Lower lobe of right lung (tissue), 2 donors: ENCODE measurements at places on chromosomes 1 and 21. TPM values are rescaled to one million over a fixed set of nuclear protein-coding genes. Genes with fewer than 3 reads are reported as not detected.
A peak's percentile ranks its signal among the peaks of the same experiment; 100 is the strongest.

- no peak for DNase-seq
Observed at GRCh38 chr1:8011016-8011415, 15.1 kb downstream of the ERRFI1 start.

GRCh38 chr1:33010932-33011731, 25.6 kb downstream of the AK2 start:
- no peak for DNase-seq

GRCh38 chr1:245319094-245319493, 164.3 kb downstream of the KIF26B start:
- no peak for DNase-seq

FAM72D gene
- 0.77 TPM for total RNA-seq

DNA sequence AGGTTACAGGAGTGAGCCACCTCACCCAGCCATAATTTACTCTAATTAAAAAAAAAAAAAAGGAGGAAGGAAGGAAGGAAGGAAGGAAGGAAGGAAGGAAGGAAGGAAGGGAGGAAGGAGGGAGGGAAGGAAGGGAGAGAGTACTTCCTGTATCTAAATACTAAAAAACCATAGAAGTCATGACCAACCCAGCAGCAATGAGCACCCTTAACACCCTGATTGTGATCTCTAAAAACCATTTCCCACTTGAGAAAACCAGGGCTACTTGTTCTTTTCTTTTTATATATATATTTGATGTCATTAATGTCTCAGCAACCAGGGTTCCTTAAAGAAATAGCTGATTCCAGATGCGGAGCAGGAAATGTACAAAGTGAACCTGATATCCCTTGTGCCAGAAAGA, 31.2 kb downstream of the ARID4B start:
- DNase-seq, result no peak

DNA sequence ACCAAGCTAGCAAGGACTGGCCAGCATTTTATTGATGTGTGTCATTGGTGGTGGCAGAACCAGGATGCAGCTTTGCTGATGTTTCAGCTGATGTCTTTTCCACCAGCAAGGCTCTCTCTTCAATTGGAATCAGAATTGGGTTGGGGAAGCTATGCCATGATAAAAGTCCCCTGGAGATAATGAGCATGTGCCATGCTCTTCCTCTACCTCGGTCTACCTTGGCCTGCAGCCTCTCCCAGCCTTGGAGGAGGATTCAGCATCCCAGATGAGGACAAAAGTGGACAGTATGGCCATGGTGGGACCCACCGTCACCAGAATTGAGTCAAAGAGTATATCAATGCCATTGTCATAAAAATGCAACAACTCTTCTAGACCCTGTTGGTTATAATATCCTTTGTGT, 8.6 kb downstream of the AVPR1B start:
- no peak for DNase-seq

DNA sequence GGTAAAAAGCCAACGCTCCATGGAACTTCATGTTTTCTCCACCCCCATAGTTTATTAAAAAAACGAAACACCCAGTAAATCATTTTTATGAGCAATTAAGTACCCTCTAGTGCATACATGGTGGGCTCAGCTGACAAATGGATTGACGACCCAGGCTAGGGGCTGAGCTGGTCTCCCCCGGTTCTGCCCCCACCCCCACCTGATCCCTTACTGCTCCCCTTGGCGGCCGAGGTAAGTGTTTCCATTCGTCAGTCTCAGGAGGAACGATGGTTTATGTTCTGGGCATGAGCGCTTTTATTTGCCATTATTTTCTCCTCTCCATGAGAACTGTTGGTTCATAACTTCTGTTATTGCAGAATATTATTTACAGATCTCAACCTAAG, 233.9 kb upstream of the C1orf174 start:
- DNase-seq, result no peak

LCE1B gene
- total RNA-seq, result not detected

DNA sequence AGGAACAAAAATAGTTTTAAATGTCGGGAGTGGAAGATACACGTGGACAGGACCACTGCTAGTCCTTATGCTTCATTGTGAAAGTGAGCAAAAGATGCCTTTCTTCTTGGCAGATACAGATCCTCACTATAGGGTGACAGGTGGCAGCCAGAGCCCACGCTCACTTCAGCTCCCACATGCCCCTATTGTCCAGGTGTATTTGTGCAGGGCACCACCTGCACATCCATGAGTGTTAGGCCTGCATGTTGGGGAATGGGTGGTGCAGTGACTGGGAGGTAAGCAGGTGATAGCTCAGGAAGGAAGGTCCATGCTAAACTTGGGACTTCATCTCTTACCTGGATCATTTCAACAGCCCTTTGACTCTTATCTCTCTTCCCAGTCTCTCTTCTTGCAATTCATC, 27.4 kb downstream of the SLC5A9 start:
- no peak for DNase-seq

KLF18 gene
- total RNA-seq, result not detected

GRCh38 chr1:61452176-61453035, 272.5 kb downstream of the TM2D1 start:
- DNase-seq, result no peak

DNA sequence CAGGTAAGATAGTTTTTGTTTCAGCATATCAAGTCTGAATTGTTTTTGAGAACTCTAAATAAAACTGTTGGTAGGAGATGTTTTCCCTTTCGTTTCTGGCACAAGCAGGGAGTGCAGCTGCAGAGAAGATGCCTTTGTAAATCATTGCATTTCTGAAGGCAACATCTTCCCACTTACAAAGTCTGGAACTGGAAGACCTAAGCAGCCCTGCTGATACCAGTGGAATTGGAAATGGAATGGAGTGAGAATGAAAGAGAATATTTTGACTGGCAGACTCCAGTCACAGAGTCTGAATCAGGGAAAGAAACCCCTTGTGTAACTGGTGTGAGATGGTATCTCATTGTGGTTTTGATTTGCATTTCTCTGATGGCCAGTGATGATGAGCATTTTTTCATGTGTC, 815.6 kb downstream of the LTN1 start:
- DNase-seq, result no peak

GRCh38 chr1:62311473-62311943, 7.7 kb downstream of the KANK4 start:
- no peak for DNase-seq

RHD gene
- total RNA-seq, result not detected

GRCh38 chr1:231750818-231751362, 124.3 kb downstream of the DISC1 start:
- no peak for DNase-seq

DNA sequence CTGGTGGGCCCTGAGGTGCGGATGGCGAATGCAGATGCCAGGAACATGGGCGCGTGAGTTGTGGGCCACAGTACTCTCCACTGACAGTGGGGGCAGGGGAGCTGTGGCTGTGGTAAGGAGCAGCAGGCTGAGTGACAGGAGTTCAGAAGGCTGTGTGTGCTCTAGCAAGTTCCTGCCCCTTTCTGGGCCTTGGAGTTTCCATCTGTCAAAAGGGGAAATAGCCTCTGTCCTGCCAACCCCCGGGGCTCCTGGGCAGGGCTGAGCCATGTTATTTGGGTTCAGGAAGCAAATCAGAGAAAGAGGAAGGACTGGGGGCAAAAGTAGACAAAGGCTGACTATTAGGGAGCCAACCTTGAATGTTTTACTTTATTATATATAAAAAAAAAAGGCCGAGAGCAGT, 19.5 kb upstream of the MFN2 start:
- peak; percentile 78 for DNase-seq

DNA sequence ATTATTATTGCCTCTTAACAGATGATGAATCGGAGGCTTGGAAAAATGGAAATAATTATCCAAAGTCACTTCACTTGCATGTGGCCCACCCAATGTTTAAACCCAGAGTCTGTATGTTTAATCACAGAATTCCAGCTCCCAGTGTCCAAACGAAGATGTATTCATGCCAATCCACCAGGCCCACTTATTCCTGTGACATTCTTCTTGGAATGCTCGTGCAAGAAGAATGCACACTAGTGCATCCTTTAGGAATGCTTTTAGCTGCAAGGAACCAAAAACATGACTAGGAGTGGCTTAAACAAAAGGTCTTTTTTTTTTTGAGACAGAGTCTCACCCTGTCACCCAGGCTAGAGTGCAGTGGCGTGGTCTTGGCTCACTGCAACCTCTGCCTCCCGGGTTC, 8.9 kb upstream of the OPRD1 start:
- no peak for DNase-seq

RAB7B gene
- total RNA-seq, result 9.1 TPM

- DNase-seq, result peak; percentile 53
Observed at GRCh38 chr1:35929730-35930592, 944 bp upstream of the AGO3 start.

S100A1 gene
- 0.71 TPM for total RNA-seq

- peak; percentile 54 for DNase-seq
Observed at GRCh38 chr1:160629286-160630210, 17.3 kb downstream of the SLAMF1 start.

- DNase-seq, result no peak
Observed at GRCh38 chr21:15051644-15052458, 12.9 kb downstream of the NRIP1 start.

GPA33 gene
- 3.6 TPM for total RNA-seq

DISP3 gene
- 0.12 TPM for total RNA-seq

DENND2D gene
- total RNA-seq, result 113 TPM

- no peak for DNase-seq
Observed at GRCh38 chr1:154842635-154843034, 27.4 kb downstream of the KCNN3 start.

GRCh38 chr1:175146529-175147213, 45.9 kb downstream of the KIAA0040 start:
- peak; percentile 77 for DNase-seq

DNAH14 gene
- 14.4 TPM for total RNA-seq

- DNase-seq, result no peak
Observed at GRCh38 chr1:27152829-27153548, 1.9 kb downstream of the SLC9A1 start.

GRCh38 chr1:207822602-207823451, 71.0 kb downstream of the CD46 start:
- DNase-seq, result peak; percentile 85

S100A12 gene
- total RNA-seq, result 54.9 TPM

ADAMTSL4 gene
- 164 TPM for total RNA-seq

GRCh38 chr1:64923294-64923718, 43.0 kb downstream of the JAK1 start:
- no peak for DNase-seq

C1orf167 gene
- total RNA-seq, result 2.2 TPM

DNA sequence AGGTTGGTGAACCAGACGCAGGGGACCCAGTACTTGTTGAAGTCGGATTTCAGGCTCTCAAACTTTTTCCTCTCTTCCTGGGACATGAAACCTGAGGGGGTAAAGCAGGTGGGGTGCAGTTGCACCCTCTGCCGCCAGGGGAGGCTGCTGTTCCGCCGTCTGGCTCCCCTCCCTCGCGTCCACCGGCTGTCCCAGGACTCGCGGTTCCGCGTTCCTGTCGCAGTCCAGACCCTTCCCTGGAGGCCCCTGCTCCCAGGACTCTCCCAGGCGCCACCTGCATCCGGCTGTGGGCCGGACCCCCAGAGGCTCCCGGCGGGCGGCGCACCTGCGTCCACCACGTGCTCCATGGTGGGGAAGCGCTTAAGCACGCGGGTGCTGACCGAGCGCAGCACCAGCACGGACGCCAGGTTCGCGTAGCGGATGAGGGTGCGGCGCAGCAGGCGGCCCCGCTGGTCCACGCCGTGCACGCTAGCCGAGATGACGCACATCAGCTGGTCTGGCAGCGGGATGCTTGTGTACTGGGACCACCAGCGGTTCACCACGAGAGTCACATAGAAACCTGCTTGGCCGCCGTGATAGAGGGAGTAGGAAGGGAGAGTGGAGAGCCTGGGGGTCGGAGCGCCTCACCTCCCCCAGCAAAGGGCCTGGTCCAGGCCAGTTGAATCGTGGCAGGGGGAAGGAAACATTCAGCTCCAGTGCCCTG, 1.7 kb downstream of the BEST4 start:
- peak; percentile 86 for DNase-seq

RCAN1 gene
- total RNA-seq, result 22.9 TPM

ZYG11A gene
- total RNA-seq, result not detected
